Kidney glomerular epithelial cell (primary cell): ENCODE measurements at places on chromosomes 6 and 20.
A peak's percentile ranks its signal among the peaks of the same experiment; 100 is the strongest.

- DNase-seq, result no peak
These were observed 421.2 kb upstream of the HTR1E start for GRCh38 chr6:86516087-86516486.

DNA sequence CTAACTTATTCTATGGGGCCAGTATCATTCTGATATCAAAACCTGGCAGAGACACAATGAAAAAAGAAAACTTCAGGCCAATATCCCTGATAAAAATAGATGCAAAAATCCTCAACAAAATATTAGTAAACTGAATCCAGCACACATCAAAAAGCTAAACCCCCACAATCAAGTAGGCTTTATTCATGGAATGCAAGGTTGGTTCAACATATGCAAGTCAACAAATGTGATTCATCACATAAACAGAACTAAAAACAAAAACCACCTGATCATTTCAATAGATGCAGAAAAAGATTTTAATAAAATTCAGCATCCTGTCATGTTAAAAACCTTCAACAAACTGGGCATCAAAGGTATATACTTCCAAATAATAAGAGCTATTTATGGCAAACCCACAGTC, 133.9 kb upstream of the SSTR4 start:
- no peak for DNase-seq

DNA sequence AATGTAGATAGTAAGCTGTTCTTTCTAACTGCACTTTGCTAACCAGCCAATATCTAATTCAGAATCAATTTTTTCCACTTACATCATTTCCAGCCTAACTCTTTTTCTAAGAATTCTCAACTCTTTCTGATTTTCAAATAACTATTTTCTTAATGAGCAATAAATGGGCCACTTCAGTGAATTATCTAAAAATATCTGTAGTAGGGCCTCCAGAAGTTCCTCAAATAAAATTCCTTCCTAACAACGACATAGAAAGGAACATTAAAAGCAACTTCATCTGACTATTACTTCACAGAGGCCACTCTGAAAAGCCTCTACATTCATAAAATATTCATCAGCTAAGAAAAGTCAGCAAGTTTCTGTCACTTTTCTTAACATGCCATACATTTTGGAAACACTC, 4.8 kb downstream of the COL12A1 start:
- DNase-seq, result no peak

DNA sequence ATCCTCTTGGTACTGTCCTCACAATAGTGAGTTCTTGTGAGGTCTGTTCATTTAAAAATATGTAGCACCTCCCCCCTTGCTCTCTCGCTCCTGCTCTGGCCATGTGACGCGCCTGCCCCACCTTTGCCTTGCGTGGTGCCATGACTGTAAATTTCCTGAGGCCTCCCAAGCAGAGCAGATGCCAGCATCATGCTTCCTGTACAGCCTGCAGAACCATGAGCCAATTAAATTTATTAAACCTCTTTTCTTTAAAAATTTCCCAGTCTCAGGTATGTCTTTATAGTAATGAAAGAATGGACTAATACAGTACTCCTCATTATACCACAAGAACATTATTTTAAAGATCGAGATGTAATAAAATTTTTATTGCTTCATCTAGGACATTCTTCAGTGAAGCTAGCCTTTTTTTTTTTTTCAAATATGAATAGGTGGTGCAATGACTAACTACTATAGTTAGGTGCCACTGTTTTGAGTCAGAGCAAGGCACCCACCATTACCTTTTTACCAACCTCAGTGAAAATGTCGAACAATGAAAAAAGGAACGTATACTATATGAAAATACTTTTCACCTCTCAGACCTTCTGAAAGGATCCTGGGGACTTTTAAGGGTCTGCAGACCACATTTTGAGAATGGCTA, 191.1 kb upstream of the SGK1 start:
- DNase-seq, result no peak

GRCh38 chr6:36377594-36377993, 9.9 kb downstream of the ETV7 start:
- DNase-seq, result no peak

GRCh38 chr6:170017603-170018320, 266.3 kb downstream of the ERMARD start:
- no peak for DNase-seq

DNA sequence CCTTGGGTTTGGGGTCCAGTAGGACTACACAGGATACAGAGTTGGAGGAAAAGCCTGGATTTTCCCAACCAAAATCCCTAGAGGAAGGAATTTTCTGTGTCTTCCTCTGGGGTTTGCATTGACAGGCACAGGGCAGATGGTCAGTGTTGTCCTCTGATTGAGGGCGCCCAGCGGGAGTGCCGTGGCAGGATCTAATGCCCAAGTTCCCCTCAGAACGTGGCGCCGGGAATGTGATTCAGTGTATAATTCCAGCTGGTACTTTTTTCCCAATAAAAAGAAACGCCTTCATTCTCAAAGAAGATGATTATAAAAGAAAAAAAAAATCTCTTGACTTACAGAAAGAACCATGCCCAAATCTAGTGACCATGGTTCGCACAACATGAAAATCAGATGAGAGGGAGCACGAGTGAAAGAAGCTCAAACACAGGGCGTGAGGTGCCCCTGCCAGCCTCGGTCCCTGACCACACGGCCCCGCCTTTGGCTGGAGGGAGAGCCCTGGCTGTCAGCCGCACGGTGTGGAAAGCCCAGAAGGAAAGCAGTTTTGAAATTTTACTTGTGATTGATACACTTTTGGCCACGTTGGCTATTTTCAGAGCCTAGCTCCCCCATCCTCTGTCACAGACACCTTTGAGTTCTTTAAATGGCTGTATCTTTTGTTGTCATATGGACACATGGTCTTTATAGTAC, 31.6 kb downstream of the VEGFA start:
- DNase-seq, result no peak

DNA sequence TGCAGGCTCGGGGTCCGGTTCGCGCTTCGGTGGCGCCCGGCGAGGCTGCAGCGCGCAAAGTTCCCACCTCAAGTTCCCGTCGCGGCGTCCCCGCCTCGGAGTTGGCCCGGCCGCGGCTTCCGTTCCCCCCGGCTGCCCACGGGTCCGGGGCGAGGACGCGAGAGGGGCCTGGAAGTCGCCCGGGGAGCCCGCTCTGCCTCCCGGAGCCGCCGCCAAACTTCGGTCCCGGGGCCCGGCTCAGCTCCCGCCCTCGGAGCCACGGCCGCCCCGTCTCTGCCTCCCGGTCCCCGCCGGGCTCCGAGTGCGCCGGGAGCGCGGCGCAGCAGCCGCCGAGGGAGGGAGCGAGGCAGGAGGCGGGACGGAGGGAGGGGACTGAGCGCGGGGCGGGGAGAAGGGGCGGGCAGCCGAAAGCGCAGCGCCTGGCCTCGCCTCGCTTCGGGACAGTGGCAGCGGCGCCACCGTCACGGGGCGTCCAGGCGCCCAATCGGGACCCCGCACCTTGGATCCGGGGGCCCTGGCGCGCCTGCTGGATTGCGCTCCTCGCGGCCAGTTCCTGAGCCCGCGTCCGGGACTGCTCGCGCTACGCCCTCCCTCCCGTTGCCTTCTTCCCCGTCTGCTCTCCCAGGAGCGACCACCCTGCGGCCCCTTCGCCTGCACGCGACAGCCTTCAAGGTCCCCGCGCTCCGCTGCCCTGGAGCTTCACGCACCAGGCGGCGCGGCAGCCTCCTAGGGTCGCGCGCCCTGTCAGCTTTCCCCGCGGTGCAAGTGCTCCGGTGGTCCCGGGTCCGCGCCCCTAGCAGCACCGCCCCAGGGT, at the start of gene KCNG1:
TSS of gene KCNG1 (minus strand) at position 305 of the 814 bp plus-strand sequence. CDS start 12,769 bp downstream, outside the sequence.
- DNase-seq, result peak; percentile 51

- DNase-seq, result no peak
These were observed 242.9 kb downstream of the FOXA2 start for GRCh38 chr20:22341508-22341907.

GRCh38 chr20:12023194-12023795, 105.6 kb downstream of the BTBD3 start:
- DNase-seq, result no peak

DNA sequence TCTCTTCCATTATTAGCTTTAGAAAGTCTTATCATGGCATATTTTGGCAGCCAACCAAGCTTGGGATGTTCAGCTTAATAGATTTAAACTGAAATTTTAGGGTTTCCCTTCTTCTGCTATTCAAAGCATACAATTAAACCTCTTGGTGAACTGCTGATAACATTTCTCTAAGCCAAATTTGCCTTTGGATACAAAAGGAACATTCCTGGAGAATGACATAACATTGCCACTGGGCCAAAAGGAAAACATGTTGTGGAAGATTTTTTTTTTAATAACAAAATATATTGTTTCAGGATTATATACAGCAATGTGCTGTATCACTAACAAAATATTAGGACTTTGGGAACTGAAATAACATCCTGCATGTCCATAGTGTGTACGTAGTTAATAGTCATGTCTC, 215.1 kb upstream of the TBX18 start:
- DNase-seq, result no peak

- DNase-seq, result no peak
These were observed 87.9 kb upstream of the CNKSR3 start for GRCh38 chr6:154598399-154598798.

GRCh38 chr6:33064723-33065122, 8.7 kb downstream of the HLA-DPA1 start:
- DNase-seq, result no peak

DNA sequence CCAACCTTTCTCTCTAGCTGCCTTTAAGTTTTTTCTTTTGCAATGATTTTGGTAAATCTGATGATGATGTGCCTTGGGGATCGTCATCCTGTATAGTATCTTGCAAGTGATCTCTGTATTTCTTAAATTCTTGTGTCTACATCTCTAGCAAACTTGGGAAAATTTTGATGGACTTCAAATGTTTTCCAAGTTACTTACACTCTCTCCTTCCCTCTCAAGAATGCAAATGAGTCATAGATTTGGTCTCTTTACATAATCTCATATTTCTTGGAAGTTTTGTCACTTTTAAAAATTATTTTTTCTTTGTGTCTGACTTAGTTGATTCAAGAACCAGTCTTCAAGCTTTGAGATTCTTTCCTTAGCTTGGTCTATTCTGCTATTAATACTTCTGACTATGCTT, 176.4 kb downstream of the TBC1D32 start:
- no peak for DNase-seq

- DNase-seq, result no peak
These were observed 40.5 kb downstream of the BTBD9 start for GRCh38 chr6:38599261-38599660.

- peak; percentile 96 for DNase-seq
These were observed 502.2 kb upstream of the JARID2 start for GRCh38 chr6:14743474-14744211.

GRCh38 chr6:169112483-169113320, 140.9 kb downstream of the THBS2 start:
- no peak for DNase-seq

GRCh38 chr6:158697811-158698210, 48.0 kb downstream of the SYTL3 start:
- DNase-seq, result no peak

GRCh38 chr20:62734326-62734725, 25.7 kb downstream of the NTSR1 start:
- no peak for DNase-seq

GRCh38 chr6:31438222-31438621, 34.8 kb downstream of the MICA start:
- no peak for DNase-seq

DNA sequence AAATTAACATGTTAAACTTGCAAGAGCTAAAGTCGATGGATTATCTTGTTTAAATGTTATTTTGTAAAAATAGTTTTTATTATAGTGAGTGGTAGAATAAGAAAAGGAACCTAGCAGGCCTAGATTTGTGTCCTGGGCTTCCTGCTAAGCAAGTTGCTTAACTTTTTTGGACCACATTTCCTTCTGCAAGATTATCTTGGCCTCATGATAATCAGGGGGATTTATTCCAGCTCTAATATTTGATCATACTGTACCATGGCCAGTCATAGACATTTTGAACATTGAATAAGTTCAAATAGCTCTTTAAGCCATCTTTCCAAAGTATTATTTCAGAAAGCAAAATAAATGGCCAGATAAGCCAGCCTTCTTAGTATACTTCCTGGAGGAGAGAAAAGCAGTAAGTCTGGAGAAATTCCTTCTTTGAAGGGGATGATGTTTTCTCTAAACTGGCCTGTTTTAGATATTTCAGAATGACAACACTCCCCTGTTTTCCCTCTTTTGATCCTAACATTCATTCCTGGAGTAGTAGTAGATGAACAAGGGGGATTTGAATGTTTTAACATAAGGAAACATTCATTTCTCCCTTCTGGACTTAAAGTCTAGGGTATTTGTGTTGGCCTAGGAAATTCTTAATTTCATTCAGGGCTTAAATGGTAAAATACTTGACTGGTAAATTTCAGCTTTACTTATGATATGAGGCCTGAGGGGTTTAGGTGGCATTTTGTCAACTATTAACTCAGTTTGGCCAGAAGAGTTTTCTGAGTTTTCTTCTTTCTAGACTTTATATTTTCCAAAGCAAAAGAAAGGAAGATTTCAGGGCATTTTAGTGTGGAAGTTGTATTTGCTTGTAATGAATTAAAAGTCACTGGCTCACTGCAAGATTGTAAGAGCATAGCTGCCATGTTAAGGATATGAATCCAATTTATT, 108.8 kb upstream of the SCGN start:
- no peak for DNase-seq

GRCh38 chr6:79702691-79703090, 71.6 kb downstream of the SH3BGRL2 start:
- DNase-seq, result no peak

DNA sequence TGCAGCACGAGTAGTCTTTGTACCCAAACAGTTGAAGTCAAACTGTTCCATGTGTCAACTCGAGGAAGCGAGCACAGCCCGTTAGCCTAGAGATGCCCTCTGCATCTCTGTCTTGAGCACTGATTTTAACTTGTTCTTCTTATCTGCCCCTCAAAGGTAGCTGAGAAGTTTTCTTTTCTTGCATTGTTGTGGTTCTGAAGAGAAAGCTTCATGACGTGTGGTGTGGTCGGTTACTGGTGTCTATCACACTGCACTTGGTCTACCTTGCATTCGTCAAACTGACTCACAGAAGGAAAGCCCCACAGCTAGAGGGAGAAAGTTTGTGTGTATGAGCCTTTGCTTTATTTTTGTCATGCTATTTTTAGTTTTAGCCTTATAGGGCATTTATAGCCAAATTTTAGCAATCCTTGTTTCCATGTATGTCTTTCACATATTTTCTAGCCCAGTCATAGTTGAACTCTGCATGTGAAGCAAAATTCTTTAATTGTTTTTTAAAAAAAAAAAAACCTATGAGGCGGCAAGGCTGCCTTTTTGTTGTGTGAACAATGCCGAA, 115.1 kb downstream of the JAG1 start:
- peak; percentile 48 for DNase-seq
